ENCODE measurements at places on chromosomes 2 and 18. TPM values are rescaled to one million over a fixed set of nuclear protein-coding genes. Genes with fewer than 3 reads are reported as not detected.

DNA sequence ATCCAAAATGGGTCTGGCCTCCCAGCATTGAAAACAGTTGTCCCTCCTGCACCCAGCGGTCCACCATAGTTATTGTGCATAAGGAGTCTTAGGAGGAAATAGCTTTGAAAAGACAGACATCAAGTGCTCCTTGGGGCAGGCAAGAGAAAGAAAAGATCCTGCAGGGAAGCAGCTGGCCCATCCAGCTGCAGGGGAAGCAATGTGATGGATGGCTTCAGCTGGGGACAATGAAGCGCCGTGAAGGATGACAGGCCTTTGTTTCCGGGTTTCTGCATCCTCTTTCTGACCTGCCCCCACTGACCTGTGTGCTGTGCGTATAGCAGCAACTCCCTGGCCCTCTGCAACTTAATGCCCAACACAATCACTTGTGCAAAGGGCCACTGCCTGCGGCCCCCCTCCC lies 142.9 kb upstream of the NCKAP5 start:
- no peaks in the 10 kb centered on the region for H3K36me3 ChIP-seq
- no peaks in the 10 kb centered on the region for H3K27me3 ChIP-seq
- H3K4me1 ChIP-seq, result no peaks in the 10 kb centered on the region
- H3K27ac ChIP-seq, result no peak overlapping the region
- DNase-seq, result no peak

DNA sequence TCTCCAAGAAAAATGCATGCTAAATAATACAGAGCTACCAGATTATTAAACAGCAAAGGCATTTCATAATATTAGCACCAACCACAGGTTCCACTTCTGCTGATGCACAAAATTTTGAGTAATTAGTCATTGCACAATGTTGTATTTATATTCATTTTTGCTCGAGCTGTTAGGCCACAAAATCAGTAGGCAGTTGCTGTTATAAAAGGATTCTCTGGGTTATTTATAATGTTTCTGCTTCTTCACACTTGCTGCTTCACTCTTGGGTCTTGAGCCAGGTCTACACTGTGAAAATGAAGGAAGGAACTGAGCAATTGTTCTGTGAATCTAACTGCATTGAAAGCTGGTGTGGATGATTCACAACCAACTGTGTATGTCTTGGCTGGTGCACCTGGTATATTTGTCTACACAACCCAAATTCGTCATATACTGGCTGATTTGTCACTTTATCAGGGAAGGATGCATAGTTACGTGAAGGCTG lies 38.3 kb downstream of the MRPL33 start:
- H3K36me3 ChIP-seq, result no peaks in the 10 kb centered on the region
- no peaks in the 10 kb centered on the region for H3K27me3 ChIP-seq
- H3K4me1 ChIP-seq, result peaks cover 6% of the 10 kb centered on the region

GRCh38 chr18:79460481-79461300 lies 65.0 kb downstream of the NFATC1 start:
- no peak overlapping the region for H3K4me3 ChIP-seq
- H3K27me3 ChIP-seq, result no peaks in the 10 kb centered on the region
- H3K4me1 ChIP-seq, result peaks cover 25% of the 10 kb centered on the region
- no peaks in the 10 kb centered on the region for H3K36me3 ChIP-seq
- no peak for DNase-seq

GRCh38 chr2:60565472-60565871 lies 12.0 kb upstream of the BCL11A start:
- no peak for DNase-seq
- no peaks in the 10 kb centered on the region for H3K36me3 ChIP-seq
- no peak overlapping the region for H3K4me3 ChIP-seq

The GALR1 gene
- total RNA-seq, result not detected
